ENCODE measurements at places on chromosomes 12 and 14.
A peak's percentile ranks its signal among the peaks of the same experiment; 100 is the strongest.

DNA sequence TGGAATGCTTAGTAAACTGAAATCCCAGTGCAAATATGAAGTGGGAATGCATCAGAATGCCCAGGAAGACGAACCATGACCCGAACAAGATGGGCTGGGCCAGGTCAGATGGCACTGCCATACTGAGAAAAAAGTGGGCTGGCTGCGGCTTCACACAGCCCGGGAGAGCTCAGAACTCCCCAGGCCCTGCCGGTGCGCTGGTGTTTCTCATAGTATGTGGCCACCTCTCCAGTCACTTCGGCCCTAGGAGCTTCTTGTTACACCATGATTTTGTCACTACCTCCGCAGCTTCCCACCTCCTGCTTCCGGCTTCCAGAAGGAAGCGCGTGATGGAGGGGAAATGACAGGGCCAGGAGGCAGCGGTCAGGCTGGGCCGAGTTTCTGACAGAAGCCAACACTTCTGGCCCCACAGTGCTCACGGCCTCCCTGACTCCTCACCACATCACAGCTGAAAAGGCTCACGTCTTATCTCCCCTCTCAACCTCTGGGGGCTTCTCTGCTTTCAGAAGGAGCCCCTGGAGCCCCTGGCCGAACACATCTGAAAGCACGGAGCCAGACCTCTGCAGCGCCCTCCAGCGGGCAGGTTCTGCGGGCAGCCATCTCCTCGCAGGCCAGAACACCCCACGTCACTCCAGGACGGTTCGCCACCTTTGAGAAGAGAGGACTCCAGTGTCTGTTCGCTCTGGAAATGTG, 30.7 kb downstream of the DAD1 start:
- DNase-seq, result no peak

- DNase-seq, result no peak
Observed at GRCh38 chr12:105507311-105508038, 177.0 kb downstream of the C12orf75 start.

GRCh38 chr14:92144708-92145107, 22.9 kb downstream of the CPSF2 start:
- no peak for DNase-seq

- no peak for DNase-seq
Observed at GRCh38 chr14:92049781-92050180, 9.9 kb upstream of the TRIP11 start.

DNA sequence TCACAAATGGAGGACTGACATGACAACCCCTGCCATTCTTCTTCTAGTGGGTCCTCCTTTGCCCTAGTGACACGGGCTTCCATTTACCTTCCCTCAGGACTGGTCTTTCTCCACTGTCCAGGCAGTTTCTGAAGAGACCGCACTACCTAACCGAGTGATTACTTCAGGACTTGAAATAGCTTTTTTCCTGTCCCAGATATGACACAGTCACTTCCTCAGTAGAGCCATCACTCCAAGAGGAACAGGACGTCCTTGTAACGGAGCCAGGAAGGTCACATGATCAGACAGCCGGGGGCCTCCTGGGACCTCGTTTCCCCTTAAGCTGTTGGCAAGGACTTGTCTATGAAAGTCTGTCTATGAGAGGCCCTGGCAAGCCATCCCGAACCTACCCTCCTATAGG, 62.3 kb downstream of the FOS start:
- DNase-seq, result no peak

GRCh38 chr12:109797905-109798669, 35.1 kb downstream of the TRPV4 start:
- no peak for DNase-seq

GRCh38 chr14:101622251-101623076, 61.2 kb downstream of the DIO3 start:
- no peak for DNase-seq

GRCh38 chr14:76053572-76054355, 68.2 kb downstream of the IFT43 start:
- no peak for DNase-seq

DNA sequence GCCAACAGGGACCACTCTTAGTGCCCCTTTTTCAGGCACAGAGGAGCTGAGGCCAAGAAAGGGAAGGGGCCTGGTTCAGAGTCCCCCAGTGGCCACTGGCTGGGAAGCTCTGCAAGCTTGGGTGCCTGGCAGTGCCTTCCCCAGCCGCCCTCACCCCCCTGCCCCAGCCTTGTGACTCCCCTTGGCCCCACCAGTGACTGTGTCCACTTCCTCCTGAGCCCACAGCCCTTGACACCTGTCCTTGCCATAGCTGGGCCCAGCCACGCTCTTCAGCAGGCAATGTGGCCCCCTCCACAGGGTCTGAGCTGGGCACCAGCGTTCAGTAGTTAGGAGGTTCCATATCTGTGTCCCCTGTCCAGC, 19.0 kb upstream of the C14orf180 start:
- DNase-seq, result no peak

DNA sequence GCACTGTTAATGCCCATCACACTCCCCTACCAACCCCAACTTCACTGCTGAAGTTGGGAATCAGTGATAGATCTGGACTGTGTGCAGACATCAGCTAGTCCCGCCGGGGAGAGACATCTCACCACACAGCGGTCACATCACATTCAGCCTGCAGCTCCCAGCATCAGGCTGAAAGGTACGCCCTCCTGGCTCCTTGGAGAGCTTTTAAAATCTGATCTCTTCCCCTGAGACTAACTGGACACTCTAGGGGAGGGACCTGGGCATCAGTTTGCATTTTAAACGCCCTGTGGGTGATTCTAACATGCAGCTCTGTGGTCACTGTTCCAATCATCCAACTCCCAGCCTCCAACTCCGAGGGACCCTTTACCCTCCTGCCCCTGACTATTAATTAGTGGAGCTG, 58.4 kb downstream of the CCDC85C start:
- no peak for DNase-seq

DNA sequence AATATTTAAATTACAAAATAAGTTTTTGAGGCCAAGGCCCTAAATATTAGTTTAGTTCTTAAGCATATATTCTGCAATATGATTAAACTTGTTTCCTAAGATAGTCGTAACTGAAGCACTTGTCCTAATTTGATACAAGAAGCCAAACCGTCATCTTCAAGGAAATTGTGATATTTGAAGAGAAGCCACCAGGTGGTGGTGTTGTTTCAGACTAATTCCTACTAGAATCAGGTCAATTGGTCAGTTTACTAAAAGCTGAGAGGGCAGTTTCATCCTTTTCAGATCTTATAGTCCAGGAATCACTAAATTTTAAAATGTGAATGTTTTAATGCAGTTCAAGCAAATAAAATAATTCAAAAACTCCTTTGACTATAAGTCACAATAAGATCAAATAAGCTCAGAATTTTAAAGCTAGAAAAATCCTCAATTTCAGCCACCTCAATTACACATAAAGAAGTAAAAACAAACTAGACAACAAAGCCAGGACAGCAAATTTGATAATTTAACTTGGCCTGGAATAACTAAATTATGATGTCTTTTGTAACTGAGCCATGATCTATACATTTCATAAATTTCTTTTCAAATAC, 7.1 kb upstream of the ARL1 start:
- DNase-seq, result no peak

DNA sequence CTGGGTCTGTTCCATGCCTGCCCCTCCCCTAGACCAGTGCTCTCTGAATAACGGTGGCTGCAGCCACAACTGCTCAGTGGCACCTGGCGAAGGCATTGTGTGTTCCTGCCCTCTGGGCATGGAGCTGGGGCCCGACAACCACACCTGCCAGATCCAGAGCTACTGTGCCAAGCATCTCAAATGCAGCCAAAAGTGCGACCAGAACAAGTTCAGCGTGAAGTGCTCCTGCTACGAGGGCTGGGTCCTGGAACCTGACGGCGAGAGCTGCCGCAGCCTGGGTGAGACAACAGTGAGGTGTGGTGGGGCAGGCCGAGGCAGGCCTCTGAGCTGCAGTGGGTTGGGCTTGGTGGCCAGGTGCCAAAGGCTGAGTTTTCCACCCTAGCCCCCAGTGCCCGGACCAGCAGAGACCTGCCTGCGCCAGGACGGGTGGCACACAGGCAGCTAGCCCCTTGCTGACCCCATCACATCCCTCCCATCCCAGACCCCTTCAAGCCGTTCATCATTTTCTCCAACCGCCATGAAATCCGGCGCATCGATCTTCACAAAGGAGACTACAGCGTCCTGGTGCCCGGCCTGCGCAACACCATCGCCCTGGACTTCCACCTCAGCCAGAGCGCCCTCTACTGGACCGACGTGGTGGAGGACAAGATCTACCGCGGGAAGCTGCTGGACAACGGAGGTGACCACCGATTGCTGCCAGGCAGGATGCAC, 28.2 kb upstream of the LRP1-AS start:
- peak; percentile 92 for DNase-seq

DNA sequence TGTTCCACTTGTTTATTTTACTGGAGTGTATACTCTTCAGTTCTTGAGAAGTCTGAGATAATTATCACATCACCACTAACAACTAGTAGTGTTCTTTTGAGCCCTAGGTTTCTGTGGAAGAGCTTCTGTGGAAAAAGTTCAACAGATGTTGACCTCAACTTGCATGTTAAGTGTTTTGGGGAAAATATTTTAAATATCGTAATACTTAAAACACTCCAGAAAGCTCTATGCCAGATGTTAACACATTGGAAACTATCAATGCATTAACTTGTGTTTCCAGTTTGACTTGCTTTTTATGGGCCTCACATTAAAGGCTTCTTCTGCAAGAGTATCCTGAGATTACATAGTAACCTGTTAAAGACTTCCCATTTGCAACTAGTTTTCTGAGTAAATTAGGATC, 173.1 kb downstream of the DUSP6 start:
- DNase-seq, result no peak

GRCh38 chr12:111438481-111438880, 32.8 kb downstream of the SH2B3 start:
- DNase-seq, result no peak

GRCh38 chr14:37213016-37213415, 15.3 kb downstream of the MIPOL1 start:
- DNase-seq, result no peak

DNA sequence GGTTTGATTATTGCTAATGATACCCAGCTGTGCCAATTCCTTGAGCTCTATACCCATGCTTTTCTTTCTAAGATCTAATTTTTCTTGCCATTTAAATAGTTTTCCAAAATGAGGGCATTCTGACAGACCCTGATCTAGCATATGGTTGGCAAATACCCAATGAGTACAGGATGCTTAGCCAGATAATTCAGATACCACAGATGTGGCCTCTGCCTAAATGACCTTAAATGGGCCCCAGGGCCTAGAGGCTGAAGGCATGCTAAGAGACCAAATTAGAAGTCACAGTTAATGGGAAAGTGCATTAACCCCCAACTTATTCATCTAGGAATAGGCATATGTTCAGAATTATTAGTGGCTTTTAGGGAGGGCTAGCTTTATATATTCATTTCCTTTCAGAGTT, 122.3 kb upstream of the CNOT2 start:
- DNase-seq, result no peak

- DNase-seq, result no peak
Observed at GRCh38 chr14:101395779-101396178, 165.5 kb upstream of the DIO3 start.

DNA sequence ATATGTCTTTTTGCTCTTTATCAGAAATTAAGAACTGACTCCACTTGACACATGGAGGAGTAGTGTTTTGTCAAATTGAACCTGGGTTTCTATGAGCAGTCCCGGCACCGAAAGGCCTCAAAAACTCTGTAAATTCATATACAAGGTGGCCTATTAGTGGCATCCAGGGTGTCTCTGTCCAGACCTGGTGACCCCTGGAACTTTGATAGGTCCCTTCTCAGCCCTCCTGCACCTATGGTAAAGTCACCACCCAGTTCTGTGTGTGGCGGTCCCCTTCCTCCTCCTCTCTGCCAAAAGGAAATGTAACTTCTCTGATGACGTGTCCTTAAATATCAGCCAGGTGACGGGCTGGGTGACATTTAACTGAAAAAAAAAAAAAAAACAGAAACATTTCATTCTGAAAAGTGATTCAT, 204.0 kb upstream of the FOXN3 start:
- DNase-seq, result no peak

DNA sequence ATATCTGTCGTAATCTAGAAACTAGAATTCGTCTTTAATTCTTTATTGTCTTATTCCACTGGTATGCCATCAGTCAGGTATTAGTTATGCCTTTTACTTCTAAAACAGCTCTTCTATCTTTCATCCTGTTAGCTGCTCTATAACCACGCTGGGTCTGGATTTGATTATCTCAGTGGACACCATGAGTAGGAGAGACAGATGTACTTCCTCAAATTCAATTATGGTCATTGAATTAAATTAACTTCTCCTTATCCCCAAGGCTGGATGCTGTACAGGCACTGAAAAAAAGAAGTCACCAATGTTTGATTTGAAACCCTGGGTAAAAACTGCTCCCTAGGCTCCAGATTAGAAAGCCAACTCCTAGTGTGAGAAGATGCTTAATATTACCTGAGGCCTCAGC, 107.3 kb downstream of the PIK3C2G start:
- no peak for DNase-seq

GRCh38 chr14:97578982-97579548, 781.9 kb downstream of the VRK1 start:
- no peak for DNase-seq

GRCh38 chr12:617304-617915, 45.8 kb downstream of the NINJ2 start:
- DNase-seq, result no peak

DNA sequence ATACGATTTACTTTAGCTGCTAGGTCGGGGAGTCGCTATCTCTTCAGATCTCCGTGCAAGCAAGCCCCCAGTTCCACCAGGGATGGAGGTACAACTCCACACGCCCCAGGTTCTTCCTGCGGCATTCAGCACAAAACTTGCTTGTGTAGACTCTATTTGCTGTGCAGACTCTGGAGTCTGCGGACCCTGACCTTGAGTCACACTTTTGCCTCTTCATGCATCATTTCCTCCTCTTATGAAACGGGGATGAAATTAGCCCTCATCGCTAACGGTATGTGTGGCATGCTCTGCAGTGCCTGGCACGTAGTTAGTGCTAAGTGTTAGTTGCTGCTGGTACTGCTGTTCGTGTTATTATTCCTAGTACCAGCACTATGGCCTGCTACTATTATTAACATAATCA, 84.4 kb downstream of the TMEM132D start:
- DNase-seq, result no peak

DNA sequence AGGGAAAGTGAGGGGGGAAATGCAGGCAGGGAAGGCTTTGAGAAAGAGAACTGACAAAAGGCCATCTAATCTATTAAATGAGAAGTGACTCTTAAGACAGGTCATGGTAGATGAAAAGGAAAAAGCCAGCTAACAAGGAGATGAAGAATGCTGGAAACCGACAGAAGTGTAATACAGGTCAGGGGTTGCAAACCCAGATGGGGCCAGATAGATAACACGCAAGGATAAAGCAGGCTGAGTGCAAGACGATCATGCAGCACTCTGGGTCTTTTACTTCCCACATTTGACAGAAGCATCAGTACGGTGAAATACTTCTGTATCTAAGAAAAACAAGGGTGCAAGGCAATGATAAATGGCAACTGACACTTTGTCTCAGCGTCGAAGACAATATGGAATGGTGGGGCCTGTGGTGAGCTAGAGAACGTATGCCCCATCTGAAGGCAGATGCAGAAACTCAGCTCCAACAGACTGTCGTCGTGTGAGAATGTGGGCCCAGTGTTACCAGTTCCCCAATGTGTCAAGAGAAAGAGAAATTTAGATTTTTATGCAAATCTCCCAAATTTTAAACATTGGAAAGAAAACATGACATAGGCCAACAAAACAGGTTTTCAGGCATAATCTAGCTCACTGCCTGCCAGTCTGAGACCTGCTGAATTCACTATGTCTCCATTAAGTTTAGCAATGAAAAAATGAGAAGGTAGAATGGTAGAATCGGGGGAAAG, 187.4 kb downstream of the PHLDA1 start:
- DNase-seq, result no peak

- DNase-seq, result no peak
Observed at GRCh38 chr14:99199846-99200653, 71.9 kb downstream of the BCL11B start.
